ENCODE measurements at places on chromosomes 1 and 21.

GRCh38 chr1:245398180-245398579 is 243.4 kb downstream of the KIF26B start:
- no peak for DNase-seq

DNA sequence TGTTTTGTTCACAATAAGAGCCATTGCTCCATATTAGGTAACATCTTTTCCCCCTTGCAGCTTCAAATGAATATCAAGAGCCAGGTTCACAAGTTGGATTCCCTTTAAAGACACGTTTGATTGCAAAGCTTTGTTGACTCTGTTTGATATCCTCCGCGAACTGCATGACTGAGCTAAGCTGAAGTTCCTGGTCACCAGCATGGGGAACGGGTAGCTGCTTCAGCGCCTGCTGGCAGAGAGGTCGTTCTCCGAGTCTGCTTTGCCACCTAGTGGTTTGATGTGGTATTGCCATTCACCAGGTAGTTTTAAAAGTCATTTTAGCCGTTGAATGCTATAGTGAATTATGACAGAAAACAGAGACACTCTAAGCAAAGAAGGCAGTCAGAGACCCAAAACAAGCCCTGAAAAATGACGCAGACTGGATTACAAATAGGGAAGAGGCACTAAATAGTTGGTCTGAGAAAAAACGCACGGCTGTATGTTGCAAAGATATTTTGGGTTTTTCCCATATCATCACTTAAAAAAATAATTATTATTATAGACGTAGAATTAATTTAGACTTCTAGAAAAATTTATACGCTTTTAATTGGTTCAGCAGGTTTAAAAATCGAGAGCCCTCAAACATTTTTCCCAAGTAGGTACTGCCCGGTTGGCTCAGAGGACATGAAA is 193.5 kb upstream of the FMN2 start:
- DNase-seq, result peak; percentile 88

DNA sequence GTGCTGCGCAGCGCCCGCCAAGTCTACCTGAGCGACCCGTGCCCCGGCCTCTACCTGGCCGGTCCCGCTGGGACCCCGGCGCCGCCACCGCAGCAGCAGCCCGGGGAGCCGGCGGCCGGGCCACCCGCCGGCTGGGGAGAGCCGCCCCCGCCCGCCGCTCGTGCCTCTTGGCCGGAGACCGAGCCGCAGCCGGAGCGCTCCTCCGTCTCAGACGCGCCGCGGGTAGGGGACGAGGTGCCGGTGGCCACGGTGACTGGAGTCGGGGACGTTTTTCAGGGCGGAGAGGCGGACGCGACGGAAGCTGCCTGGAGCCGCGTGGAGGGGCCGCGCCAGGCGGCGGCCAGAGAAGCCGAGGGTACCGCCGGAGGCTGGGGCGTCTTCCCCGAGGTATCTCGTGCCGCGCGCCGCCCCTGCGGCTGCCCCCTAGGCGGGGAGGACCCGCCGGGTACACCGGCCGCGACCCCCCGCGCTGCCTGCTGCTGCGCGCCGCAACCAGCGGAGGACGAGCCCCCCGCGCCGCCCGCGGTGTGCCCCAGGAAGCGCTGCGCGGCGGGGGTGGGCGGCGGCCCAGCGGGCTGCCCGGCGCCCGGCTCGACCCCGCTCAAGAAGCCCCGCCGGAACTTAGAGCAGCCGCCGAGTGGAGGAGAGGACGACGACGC is 646 bp downstream of the IER5 start:
- peak; percentile 41 for DNase-seq

GRCh38 chr1:62178372-62178771 is 16.3 kb upstream of the L1TD1 start:
- no peak for DNase-seq

DNA sequence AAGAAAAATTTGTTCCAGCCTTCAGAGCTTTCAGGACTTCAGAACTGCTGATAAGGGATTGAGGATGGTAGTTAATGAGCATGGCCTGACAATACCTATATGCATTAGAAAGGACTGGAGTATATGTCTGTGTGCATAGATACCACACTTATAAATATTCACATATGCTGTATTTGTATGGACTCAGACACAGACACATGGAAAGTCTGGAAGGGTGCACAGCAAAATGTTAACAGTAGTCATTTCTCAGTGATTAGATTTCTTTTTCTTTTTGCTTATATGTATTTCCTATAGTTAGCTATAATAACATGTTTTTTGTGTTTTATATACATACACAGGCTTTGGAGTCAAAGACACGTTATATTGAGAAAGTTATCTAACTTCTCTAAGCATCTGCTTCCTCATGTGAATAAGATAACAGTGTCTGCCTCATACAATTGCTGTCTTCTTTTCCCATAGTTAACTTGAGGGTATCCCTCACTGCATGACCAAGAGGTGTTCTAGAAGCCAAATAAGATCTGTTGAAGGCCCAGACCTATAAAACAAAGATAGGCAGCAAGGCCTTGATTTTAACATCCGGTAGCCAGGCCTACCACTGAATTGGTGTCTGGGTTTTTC is 31.3 kb downstream of the INPP5B start:
- DNase-seq, result no peak

GRCh38 chr1:241269116-241269515 is 87.9 kb downstream of the RGS7 start:
- no peak for DNase-seq

GRCh38 chr1:244802556-244803239 is 32.8 kb upstream of the COX20 start:
- DNase-seq, result no peak

- DNase-seq, result no peak
Observed at GRCh38 chr1:204130981-204131892, 20.6 kb downstream of the ETNK2 start.

DNA sequence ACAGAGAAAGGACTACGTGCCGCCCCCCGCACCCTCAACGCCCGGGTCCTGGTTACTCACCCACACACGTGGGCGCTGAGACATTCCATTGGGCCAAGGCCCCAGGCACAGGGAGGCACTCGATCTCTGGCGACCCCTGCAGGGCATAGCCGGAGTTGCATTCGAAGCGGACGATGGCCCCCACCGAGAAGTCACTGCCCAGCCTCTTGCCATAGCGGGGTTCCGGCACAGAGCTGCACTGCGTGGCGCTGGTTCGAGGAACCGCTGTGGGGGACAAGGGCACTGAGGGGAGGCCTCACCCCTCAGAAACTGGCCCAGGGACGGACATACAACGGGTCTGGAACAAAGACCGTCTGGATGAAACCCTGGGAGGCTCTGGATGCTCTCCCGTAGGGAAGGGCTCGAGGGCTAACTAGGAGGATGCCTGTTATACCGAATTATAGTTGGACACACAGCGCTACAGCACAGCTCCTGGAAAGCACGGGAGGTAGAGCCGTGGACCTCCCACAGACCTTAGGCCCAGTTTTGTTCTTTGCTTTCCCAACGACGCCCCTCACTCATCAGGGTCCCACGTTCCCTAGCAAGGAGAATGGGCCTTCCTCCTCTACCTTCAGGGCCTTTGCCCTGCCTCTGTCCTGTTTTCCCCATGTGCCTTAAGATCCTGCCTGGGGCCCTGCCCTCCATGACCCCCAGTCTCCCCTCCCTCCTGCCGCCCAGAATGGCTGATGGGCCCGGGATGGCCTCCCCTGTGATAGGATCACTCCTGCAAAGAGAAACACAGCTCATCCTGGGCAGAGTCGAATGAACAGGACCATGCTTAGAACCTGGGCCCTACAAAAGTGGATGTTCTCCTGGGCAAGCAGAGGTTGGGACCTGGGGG is 152.8 kb downstream of the ZSCAN20 start:
- DNase-seq, result peak; percentile 36

DNA sequence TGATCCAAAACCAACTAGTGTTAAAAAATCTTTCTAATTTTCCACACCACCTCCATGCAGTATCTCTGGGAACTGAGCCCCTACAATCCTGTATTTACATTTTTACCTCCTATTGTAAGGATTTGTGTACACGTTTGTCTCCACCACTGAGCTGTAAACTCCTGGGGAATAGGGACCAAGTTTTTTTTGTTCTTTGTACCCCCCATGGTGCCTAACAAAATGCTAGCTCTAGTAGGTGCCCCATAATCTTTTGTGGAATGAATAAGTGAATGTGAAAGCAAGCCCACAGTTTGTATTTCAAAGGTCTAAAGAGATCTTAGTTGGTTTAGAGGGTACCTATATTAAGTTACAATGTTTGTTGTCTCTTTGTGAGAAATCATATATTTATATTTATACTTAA is 879 bp upstream of the WLS start:
- no peak for DNase-seq

Measured in activated CD4-positive, alpha-beta T cell treated with anti-CD3 and anti-CD28 coated beads, Interleukin-2, Interleukin-6, amounts not matched to agents 100 ng/mL and 50 ng/mL, durations not matched to agents 16 hours and 8 hours (primary cell).